Activated CD4-positive, alpha-beta T cell treated with anti-CD3 and anti-CD28 coated beads, Interleukin-2, amount 50 U/mL, for 48 hours (primary cell): ENCODE measurements at places on chromosomes 2 and 18.

GRCh38 chr2:239339726-239340601, 60.9 kb downstream of the HDAC4 start:
- DNase-seq, result peak; percentile 35

GRCh38 chr18:79693561-79694205, 14.1 kb downstream of the CTDP1 start:
- DNase-seq, result no peak

DNA sequence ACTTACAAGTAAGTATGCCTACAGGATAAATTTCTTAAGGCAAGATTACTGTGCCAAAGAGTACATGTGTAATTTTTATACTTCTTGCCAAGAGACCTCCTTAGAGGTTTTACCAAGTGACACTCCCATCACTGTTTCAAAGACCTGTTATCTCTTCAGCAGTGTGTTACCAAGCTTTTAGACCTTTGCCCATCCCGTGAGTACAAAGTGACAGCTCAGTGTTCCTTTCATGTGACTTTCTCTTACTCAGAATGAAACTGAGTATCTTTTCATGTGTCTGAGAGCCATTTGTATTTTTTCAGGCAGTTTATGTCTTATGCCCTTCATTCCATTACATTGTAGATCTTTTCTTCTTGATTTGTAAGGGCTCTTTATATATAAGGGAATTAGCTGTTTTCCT, 287.5 kb upstream of the SALL3 start:
- no peak for DNase-seq

- no peak for DNase-seq
These were observed 91.5 kb downstream of the EIPR1 start for GRCh38 chr2:3285901-3286645.

- peak; percentile 57 for DNase-seq
These were observed 780 bp downstream of the HTRA2 start for GRCh38 chr2:74530239-74531187.

DNA sequence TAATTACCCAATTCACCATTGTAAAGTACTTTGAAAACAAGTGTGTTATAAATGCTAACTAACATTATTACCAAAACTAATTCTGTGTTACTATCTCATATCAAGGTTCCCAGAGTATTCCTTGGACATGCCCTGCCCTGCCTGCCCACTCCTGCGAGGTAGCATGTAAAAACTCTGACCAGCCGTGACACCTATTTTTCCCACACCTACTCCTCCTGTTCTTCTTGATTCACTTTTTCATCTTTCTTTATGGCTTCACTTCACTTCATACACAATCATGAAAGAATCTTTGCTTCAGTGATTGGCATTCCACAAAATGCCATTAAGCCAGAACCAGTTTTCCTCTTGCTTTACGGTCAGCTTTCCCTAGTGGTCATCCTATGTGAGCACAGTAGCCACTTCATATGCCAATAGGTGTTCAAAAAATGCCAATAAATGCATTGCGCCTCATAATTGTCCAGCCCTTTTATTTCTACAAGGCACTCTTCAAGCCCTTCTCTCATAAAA, 42.6 kb upstream of the SETBP1 start:
- DNase-seq, result no peak

DNA sequence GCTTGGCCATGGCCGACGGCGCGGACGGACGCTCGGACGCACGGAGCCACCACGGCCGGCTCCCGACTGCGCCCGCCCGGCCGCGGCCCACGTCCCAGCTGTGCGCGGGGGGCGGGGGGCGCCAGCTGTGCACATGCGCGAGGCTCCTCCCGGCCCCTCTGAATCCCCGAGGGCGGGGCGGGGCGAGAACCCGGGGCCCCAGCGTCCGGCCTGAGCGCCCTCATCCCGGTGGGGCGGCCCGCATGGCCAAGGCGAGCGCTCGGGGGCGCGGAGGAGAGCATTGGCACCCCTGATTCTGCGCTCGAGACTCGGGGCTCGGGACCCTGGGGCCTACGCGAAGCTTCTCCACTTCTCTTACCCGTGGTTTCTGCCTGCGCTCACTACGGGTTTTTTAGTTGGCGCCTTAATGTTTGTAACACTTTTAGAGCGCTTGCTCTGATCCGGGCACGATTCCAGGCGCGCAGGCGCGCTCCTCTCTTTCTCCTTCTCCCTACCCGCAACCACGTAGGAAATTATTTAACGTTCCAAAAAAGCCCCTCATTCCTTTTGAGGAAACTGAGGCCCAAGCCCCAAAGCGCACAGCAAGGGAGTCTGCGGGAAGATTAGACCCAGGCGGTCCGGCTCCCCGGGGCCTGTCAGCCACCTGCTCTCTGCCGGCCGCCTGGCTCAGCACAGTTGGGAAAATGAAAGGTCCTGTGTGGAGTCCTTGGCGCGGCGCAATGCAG, at the start of gene PXDN:
TSS of gene PXDN (minus strand) at position 70 of the 725 bp plus-strand sequence. CDS start at position 10, 60 bp downstream.
- DNase-seq, result no peak

GRCh38 chr2:72757177-72757775, 68.6 kb downstream of the EXOC6B start:
- no peak for DNase-seq

GRCh38 chr2:65397122-65397521, 35.3 kb downstream of the SPRED2 start:
- DNase-seq, result peak; percentile 32

GRCh38 chr2:98240786-98241398, 105.4 kb upstream of the CNGA3 start:
- no peak for DNase-seq

DNA sequence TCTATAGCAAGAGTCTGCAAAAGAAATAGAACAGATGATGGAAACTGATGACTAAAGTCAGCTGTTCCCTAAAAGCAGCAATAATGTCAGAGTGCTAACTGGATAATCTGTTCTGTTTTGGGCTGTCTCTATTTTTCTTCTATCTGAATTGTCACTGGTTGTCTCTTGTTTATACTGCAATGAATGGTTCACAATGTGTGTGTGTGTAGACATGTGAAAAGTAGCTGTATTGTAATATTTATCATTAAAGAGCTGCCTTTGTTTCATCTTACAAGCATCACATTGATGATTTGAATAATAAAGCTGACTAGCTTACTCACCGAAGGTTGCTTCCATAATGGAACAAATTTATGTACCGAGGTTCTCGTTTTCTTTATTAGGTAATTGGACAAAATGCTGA, 456.0 kb upstream of the ZEB2 start:
- no peak for DNase-seq

GRCh38 chr2:23492921-23493320, 107.9 kb downstream of the KLHL29 start:
- DNase-seq, result no peak

DNA sequence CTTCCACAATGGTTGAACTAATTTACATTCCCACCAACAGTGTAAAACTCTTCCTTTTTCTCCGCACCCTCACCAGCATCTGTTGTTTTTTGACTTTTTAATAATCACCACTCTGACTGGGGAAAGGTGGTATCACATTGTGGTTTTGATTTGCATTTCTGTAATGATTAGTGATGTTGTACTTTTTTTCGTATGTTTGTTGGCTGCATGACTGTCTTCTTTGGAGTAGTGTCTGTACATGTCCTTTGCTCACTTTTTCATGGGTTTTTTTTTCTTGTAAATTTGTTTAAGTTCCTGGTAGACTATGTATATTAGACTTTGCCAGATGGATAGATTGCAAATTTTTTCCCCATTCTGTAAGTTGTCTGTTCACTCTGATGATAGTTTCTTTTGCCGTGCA, 574.8 kb downstream of the KCNJ3 start:
- DNase-seq, result no peak

GRCh38 chr2:48461721-48462120, 68.2 kb upstream of the STON1 start:
- no peak for DNase-seq

DNA sequence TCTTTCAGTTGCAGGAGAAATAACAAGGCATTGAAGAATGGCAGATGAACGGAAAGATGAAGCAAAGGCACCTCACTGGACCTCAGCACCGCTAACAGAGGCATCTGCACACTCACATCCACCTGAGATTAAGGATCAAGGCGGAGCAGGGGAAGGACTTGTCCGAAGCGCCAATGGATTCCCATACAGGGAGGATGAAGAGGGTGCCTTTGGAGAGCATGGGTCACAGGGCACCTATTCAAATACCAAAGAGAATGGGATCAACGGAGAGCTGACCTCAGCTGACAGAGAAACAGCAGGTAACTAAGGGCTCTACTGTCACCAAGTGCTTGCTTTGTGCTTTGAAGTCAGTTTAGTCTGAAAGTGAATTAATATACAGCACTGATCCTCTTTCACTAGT, 118.5 kb upstream of the UNC80 start:
- no peak for DNase-seq

DNA sequence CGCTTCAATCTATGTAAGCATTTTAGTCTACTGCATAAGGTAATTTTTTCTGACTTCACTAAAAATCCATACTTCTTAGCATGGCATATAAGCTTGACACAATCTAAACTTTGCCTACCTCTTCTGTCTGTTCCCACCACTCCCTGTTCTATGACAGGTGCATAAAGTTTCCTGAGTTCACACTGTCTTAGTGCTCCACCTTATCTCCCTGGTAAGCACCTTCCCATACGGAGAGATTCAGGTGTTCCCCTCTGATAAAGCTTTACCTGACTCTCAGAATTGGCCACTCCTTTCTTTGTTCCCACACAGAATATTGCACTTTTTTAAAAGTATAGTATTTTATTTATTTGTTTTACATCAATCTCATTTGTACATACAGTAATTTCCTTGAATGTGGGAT, 16.8 kb upstream of the ITGA4 start:
- DNase-seq, result no peak

- no peak for DNase-seq
These were observed at the start of gene CAPN13 for GRCh38 chr2:30807249-30807648. TSS of gene CAPN13 (minus strand) at chr2:30807446. CDS start at chr2:30787325, 20,121 bp downstream.

GRCh38 chr2:122755281-122755780, 999.9 kb downstream of the TSN start:
- DNase-seq, result no peak

GRCh38 chr2:88855620-88856408, 164.3 kb downstream of the RPIA start:
- no peak for DNase-seq

DNA sequence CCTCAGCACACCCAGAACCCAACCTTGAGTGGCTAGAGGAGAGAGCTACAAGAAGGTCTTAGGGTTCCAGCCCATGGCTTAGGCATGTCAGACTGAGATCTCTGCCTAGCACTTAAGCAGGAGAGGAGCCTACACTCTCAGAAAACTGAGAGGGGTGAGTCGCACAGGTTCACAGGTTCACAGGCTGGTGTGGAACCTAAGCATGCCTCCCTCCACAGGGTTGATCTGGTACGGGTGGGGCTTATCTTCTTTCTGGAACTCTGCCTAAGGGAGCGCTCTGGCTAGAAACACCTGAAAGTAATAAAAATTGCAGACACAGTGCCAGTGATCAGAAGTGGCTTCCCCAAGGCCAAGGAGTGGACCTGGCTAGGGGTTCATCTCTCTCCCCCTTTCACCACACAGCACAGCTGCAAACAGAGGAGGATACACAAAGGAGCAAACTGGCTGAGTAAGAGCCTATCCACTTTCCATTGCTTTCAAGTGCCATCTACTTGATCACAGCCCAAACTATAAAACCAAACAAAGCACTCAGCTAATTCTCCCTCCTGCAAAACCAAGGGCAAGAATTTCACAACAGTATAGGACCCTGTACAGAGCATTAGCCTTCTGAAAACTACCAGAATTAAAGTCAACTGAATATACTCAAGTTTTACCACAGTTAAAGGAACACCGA, 481.9 kb upstream of the SETBP1 start:
- DNase-seq, result no peak

- DNase-seq, result peak; percentile 41
These were observed 550 bp downstream of the RAB1A start for GRCh38 chr2:65129286-65129825.

DNA sequence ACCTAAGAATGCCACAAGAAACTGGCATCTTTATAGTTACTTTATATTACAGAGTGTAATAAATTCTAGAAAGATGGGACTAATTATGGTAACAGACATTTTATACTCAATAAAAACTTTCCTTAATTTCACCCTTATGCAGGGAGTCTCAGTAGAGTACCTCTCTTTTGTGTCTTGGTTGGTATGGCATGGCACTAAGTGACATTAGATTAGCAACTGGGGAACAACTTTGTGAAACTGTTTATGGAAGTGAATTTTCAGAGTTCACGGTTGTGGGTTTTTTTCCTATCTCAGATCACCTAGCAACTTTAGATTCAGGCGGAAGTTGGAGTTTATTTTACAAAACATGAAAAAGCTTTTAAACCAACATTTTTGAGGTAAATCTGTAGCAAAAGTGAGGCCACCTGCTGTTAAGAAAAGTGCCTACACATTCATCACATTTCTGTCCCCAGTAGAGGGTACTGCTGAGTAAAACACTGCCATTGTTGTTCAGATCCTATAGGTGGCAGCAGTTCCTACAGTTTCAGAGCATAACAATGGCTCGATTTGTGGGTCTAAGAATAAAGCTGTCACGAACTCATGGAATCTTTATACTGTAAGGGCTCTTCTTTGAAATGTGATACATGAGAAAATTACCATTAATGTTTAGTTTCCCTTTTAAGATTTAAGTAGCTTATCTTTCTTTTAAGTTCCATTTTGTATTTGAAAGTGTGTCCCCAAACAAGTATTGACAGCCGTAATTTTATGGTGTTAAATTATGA, 117.6 kb downstream of the CAMKMT start:
- DNase-seq, result peak; percentile 15
